BJ (cell line): ENCODE measurements at places on chromosomes 4 and X.
A peak's percentile ranks its signal among the peaks of the same experiment; 100 is the strongest.

DNA sequence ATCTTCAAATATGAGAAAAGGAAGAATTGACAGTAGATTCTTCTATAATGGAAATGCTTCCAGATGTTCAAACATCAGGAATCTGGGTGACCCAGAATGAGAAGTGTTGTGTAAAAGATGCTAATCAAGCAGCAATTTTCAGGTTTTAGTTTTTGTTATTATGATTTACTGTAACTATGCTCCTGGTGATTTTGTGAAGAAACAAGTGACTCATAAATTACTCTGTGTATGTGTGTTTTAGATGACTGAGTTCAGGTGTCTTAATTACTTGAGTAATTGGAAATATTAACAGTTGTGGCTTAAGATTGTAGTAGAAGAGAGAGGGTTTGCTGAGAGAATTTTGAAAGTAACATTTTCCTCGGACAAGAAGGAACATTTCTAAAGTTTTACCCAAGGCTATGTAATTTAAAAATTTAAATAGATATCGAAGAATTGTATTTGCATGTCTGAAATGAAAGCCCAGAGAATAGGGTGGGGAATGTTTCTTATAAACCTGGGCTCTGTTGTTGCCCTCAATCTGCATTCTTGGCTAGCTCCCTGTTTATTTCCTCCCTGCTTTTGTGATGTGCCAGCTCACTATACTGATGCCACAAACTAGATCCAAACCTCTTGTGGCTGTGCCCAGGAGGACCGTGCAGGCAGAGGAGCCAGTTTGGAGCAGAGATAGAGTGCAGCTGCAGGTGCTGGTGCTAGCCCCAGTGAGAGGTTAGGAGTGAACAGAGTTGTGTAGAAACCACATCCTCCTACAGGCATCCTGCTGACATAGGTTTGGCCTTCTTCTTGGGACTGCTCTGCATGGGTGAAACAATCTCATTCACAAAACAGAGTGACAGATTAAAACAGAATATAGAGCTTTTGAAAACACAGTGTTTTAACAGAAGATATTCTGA is 25.4 kb upstream of the TNIP3 start:
- DNase-seq = no peak

- DNase-seq = no peak
Measured at GRCh38 chr4:182624281-182624680, 292.9 kb downstream of the DCTD start.

GRCh38 chr4:16438986-16439385 is 212.7 kb upstream of the TAPT1 start:
- DNase-seq = no peak

- DNase-seq = no peak
Measured at GRCh38 chr4:19945501-19945900, 306.2 kb upstream of the SLIT2 start.

- no peak for DNase-seq
Measured at GRCh38 chrX:108811891-108812290, 75.5 kb upstream of the IRS4 start.

- no peak for DNase-seq
Measured at GRCh38 chrX:25096522-25097045, 80.8 kb upstream of the ARX start.

GRCh38 chr4:165489786-165490185 is 111.0 kb downstream of the CPE start:
- DNase-seq = no peak

DNA sequence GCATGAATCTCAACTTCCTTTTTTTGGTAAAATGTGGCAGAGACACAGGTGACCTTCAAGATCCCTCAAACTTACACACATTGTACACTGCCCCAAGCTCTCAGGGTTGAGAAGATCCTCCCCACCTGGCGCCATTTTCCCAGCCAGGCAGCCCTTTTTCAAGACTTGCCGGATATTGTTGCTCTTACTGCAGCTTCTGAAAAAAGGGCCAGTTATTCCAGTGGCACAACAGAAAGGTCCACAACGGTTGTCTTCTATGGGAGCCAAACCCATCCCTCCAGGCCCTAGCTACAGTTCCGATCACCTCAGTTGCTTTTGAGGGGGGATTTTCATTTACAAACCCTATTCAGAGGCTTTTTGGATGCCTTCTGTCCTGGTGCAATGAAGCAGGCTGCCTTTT is 101.1 kb downstream of the CHIC2 start:
- DNase-seq = no peak

DNA sequence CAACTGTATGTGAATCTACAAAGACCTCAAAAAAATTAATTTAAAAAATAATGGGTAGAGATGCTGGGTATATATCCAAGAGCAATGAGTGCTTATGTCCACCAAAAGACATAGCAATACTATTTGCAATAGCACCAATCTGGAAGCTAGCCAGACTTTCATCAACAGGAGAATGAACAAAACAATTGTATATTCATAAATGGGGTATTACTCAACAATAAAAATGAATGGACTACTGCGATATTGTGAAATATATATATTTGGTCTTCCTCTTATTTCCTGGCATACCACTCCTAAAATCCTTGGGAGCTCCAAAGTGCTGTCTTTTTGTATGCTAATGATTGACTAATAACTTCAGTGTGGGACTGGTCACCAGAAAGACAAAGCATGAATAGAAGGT is 77.5 kb downstream of the MSN start:
- no peak for DNase-seq

- no peak for DNase-seq
Measured at GRCh38 chr4:168488869-168489274, 8.0 kb upstream of the PALLD start.

- DNase-seq = no peak
Measured at GRCh38 chrX:39201305-39201990, 400.2 kb downstream of the MID1IP1 start.

- DNase-seq = no peak
Measured at GRCh38 chrX:121456315-121456714, 408.9 kb downstream of the GLUD2 start.

DNA sequence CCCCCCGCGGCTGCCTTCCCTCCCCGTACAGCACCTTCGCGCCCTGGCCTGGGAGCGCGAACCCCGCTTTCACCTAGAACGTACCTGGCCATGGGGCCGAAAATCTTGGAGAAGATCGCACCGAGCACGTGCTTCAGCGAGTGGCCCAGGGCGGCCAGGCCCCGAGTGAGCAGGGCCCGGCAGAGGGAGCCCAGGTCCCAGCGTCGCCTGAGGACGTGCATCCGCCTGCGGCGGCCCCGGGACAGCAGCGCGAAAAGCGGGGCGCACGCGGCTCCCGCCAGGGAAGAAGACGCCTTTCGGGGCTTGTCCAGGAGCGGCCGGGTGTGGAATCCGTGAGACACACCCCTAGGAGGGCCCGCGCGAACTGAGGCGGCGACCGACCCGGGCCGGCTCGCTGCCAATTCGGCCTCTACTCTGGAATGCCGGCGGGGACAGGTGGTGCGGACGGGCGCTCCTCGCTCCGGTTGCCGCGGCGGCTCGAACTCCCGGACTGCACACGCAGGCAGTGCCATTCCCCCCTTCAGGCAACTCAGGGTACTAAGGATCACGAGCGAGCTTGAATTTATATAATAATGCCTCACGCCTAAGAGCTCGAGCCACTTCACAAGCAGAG is at the start of gene HS6ST2:
TSS of gene HS6ST2 (minus strand) at position 539 of the 613 bp plus-strand sequence.
- DNase-seq = no peak

DNA sequence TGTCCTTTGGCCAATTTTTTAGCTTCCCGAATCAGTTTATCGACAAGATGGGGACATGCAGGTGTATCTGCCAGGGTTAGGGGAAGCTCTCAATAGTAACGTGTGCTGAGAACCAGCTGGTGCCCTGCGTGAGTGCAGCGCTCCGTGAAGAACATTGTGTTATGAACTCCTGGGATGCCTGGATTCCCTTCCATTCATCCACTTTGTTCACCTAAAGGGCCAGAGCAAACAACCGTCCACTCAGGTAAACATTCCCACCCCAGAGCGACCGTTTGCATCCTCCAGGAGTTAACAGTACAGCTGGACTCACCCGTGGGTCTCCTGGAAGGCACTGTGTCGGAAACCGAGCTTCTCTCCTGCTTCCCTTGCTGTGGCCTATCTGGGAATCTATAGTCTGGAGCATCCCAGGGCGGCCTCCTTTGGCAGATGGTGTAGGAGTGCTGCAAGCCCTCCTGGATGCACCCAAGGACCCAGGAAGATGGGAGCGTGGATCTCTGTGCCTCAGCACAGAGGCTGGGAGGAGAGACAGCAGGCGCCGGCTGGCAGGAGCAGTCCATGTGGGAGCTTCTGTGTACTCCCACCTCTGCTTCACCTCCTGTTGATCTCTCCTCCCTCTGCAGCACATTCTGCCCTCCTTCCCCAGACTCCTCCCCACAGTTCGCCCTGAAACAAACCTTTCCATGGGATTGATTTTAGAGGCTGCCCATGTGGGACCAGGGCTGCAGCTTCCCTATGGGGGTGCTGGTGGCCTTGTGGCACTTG is 62.7 kb downstream of the SHROOM2 start:
- no peak for DNase-seq

- peak; percentile 23 for DNase-seq
Measured at GRCh38 chr4:137125011-137125410, 407.3 kb downstream of the PCDH18 start.

- no peak for DNase-seq
Measured at GRCh38 chrX:154349979-154350378, 24.5 kb downstream of the FLNA start.

DNA sequence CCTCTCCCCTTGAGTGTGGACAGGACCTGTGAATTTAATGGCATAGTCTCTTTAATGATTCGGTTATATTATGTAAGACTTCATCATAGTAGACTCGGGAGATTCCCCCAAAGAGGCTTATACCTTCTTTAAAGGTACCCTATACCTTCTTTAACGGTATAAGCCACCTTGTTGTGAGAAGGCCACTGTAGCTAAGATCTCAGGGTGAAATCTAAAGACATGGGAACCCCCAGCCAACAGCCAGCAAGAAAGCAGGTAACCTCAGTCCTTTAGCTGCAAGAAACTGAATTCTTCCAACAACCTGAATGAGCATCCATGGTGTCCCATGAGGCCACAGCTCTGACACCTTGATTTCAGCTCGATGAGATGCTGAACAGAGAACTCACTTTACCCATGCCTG is 931 bp downstream of the DDX60 start:
- no peak for DNase-seq

DNA sequence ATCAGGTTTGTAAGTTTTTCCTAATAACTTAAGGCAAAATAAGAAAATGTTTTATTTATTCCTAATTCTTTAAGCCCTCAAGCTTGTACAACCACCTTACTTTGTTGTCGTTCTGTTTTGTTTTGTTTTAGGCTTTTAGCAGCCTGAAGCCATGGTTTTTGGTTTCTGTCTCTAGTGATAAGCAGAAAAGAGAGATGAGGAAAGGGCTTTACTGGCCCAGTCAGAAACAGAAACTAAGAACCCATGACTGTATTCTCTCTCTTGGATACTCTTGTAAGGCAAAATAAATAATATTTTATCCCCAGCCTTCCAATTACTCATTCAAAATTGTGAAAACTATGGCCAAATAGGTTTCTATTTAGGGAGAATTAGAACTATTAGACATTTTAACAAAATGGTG is 29.4 kb downstream of the TBC1D19 start:
- DNase-seq = no peak

- DNase-seq = no peak
Measured at GRCh38 chr4:52372747-52373146, 286.4 kb downstream of the USP46 start.

GRCh38 chr4:46179356-46179755 is 55.5 kb upstream of the GABRG1 start:
- no peak for DNase-seq

- DNase-seq = no peak
Measured at GRCh38 chr4:165331359-165331758, 3.9 kb downstream of the MSMO1 start.

DNA sequence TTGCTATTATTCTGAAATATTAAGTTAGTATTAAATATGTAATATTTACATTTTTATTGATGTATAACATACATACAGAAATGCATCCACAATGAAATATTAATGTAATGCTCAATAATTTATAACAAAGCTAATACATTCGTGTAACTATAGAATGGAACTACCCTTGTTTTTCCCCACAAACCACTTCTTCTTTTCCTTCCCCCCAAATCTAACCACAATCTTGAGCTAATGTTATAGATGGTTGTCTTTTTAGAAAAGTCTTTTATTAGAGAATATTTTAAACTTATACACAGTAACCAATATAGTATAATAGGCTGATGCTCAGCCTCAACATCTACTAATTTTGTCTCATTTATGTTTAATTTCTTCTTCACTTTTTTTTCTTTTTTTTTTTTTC is 4.5 kb upstream of the ZNF732 start:
- DNase-seq = no peak

DNA sequence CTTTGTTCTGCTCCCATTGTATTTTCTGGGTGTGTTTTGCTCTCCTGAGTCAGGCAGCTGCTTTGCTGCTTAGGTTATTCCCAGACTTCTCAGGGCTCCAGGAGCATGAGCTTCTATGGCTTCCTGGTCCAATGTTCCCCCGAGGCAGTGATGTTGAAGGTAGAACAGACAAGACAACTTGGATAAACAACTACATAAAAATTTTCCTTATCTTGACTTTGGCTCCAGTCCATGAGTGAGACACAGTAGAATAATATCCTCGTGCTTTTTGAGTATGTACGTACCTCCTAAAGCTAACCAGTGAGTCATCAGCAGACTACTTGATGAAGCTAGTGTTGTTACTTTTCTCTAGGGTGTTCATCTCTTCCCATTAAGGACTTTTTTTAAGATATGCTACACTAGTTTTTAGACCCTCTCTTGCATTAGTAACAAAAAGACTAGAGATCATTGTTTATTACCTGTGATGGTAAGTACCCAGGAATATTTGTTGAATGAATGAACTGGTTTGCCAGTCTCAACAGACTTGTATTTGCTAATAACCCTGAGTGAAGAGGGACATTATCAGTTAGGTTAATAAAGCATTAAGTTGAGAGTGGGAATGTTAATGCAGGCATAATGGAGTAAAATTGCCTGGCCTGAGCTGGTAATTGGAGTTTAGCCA is 131.9 kb downstream of the FHIP1A start:
- peak; percentile 86 for DNase-seq

DNA sequence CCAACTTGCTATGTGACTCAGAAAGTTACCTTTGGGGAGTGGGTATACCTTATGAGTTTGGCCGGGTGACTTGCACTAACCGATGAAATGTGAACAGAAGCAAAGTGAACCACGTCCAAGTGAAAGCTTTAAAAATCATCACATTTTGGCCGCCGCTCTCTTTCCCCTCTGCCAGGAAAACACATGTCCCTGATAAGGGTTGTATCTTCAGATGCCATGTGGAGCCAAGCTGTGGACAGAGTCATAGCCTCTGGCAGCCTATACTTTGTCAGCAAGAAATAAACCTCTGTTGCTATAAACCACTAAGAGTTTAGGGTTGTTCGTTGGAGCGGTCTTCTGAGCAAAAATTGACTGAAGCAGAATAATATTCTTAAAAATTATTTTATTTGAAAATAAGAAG is 92.3 kb downstream of the PRDM5 start:
- no peak for DNase-seq

GRCh38 chr4:109332926-109333464 is 30.5 kb upstream of the COL25A1 start:
- no peak for DNase-seq

DNA sequence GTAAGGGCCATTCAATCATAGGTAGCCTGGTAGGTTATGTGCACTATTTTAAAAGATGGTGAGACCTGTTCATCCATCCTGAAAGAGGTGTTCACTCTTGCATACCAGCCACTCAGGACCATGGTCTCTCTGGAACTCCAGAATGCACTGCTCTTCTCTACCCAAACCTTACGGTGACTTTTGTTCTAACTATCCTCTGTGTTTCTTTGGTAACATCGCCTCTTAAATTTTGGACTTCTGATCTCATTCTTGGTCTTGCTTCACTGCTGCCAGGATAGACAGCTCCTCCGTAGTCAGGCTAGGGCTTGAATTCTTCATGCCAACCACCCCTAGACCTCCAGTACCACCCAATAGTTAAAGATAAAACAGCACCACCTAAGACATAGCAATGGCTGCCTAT is 346.3 kb upstream of the GALNT7 start:
- DNase-seq = no peak
